ENCODE measurements at places on chromosomes 12 and 14. TPM values are rescaled to one million over a fixed set of nuclear protein-coding genes. Genes with fewer than 3 reads are reported as not detected.
A peak's percentile ranks its signal among the peaks of the same experiment; 100 is the strongest.

- no peak for ATAC-seq
Observed at GRCh38 chr14:27608377-27608776, 1010.5 kb upstream of the NOVA1 start.

- ATAC-seq, result peak; percentile 39
Observed at GRCh38 chr14:54420478-54421142, 20.6 kb downstream of the CNIH1 start.

DNA sequence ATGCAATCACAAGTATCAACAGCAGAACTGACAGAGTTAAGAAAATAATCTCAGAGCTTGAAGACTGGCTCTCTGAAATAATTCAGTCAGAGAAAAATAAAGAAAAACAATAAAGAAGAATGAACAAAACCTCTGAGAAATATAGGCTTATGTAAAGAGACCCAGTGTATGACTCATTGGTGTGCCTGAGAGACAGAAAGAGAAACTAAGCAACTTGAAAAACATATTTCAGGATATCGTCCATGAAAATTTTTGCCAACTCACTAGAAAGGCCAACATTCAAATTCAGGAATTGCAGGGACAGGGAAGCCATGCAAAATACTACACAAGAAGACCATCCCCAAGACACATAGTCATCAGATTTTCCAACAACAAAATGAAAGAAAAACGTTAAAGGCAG is 56.2 kb downstream of the APOBEC1 start:
- no peak for ATAC-seq

- ATAC-seq, result no peak
Observed at GRCh38 chr12:111181143-111181726, 187.7 kb downstream of the PHETA1 start.

- ATAC-seq, result peak; percentile 2
Observed at GRCh38 chr12:113136128-113136989, 798 bp upstream of the RASAL1 start.

- no peak for ATAC-seq
Observed at GRCh38 chr12:65792724-65793123, 31.6 kb upstream of the HMGA2 start.

RPS26 gene
- 52.8 TPM for total RNA-seq

NOXRED1 gene
- not detected for total RNA-seq

CCDC197 gene
- total RNA-seq, result not detected

- ATAC-seq, result no peak
Observed at GRCh38 chr14:93804654-93805053, 16.4 kb upstream of the PRIMA1 start.

GRCh38 chr14:64673316-64673715 is 30.9 kb upstream of the PLEKHG3 start:
- no peak for ATAC-seq

DNA sequence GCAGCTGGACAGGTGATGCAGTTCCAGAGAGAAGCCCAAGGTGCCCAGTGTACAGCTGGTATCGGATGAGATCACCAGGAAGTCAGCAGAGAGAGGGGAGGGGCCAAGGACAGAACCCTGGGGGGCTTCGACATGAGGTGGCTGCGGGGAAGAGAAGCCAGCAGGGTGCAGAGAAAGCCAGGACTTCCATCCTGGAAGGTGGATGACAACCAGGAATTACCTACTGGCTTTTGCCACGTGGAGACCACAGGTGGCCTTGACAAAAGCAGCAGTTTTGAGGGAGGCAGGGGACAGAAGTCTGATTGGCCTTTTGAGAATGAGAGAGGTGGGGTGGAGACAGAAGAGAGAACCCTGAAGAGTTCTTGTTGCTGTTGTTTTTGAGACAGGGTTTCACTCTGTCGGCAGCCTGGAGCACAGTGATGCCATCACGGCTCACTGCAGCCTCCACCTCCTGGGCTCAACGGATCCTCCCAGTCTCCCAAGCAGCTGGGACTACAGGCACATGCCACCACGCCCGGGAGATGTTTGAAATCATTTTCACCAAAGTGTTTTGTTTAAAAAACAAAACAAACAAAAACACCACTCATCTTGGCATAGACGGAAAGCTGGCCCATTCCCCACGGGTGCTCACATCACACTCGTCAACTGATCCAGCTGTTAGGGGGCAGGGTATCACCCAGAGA is 35.2 kb downstream of the CDC42BPB start:
- ATAC-seq, result peak; percentile 40

- no peak for ATAC-seq
Observed at GRCh38 chr14:85050180-85050579, 479.8 kb upstream of the FLRT2 start.

OR6C3 gene
- total RNA-seq, result not detected

GRCh38 chr14:68910540-68910939 is 68.6 kb downstream of the ACTN1 start:
- no peak for ATAC-seq
